ENCODE measurements at places on chromosomes 3 and 15. TPM values are rescaled to one million over a fixed set of nuclear protein-coding genes. Genes with fewer than 3 reads are reported as not detected.

GRCh38 chr15:92920595-92921161 is 20.6 kb downstream of the CHD2 start:
- DNase-seq, result peak; percentile 41

GRCh38 chr3:103499132-103499900 is 1064.5 kb downstream of the ZPLD1 start:
- DNase-seq, result peak; percentile 49

GRCh38 chr3:197031315-197032285 is 2.0 kb upstream of the MELTF start:
- peak; percentile 97 for DNase-seq

DNA sequence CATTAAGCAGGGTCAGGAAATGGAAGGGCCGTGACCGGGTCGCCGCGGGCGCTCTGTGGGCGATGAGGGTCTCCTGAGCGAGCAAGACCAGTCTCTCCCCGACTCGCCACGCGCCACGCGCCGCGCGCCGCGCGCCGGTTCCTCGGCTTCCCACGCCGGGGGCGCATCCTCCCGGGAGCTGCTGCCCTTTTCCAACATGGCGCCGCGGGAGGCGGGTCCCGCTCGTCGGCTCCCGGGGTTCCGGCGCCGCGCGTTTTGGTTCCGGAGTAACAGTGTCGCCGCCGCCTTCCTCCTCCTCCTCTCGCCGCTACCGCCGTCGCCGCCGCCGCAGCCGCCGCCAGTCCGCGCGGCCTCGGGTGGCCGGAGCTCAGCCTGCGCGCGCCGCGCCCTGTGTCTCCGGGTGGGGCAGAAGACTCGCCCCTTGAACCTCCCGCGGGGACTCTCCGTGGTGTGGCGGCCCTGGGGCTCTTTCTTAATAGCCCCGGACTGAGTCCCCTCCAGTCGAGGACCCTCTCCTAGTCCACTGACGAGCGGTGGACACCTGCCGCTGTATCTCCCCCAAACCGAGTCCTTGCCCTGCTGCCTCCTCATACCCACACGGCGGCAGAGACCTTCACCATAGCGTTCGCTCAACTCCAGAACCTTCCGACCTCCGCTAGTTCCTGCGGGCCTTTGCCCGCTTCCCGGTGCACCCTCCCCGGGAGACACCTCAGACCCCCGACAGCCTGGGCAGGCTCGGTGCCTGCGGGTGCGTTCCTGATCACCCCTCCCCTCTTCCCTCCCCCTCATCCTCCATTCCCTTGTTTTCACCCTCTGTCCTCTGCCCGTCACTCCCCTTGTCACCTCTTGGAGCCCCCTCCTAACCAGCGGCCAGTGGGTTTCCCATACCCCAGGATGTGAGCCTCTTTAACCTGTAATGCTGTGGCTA is at the start of gene MAP2K5:
TSS of gene MAP2K5 (plus strand) at position 284 of the 928 bp plus-strand sequence. CDS start at position 917, 633 bp downstream.
- peak; percentile 86 for DNase-seq

DNA sequence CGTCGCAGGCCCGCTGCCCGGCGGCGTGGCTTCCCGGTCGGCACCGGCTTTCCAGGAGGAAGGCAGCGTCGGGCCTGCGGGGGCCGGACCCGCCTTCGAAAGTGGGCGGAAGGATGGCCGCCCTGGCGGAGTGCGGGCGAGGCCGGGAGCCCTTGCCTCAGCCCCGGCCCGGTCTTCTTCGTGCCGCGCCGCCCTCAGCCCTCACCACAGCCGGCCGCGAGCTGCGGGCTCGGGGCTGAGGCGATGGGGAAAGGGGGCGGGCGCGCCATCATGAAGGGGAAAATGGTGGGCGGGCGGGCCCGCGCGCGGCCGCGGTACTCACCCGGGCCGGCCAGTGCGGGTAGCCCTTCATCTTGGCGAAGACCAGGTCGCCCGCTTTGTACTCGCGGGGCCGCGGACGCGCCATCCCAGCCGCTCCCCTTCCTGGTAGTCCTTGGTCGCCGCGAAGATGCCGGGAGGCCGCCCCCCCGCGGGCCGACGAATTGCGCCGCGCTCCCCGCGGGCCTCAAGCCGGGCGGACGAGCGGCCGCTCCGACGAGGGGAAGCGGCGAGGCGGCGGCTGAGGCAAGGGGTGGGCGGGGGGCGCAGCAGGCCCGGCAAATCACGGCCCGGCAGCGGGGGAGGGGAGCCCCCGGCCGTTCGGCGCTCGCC is 489 bp downstream of the HDGFL3 start:
- peak; percentile 42 for DNase-seq

DNA sequence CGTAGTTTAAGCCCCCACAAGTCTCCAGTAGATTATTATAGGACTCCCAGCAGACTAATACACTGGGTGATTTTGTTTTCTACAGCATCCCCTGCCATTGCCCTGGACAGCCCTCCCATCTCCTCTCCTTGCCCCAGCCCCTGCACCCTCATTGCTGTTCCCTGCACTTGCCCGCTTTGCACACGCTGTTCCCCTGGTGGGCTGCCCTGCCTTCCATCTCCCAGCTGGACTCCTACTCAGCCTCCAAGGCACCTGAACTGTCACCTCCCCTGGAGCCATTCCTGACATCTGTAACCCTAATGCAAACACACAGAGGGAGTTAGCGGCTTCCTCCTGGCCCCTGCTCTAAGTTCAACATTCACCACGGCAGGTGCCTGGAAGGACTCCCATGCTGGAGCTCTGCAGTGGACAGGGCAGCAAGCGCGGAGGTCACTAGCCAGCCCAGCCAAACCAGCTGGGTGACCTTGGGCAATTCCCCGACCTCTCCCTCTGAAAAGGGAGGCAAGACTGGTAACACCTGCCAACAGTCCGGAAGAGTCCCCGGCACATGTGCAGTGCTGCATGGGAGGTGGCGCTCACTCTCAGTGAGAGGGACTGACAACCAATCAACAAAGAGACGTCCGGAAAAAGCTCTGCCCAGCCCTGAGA is 38.8 kb upstream of the IQSEC1 start:
- no peak for DNase-seq

DNA sequence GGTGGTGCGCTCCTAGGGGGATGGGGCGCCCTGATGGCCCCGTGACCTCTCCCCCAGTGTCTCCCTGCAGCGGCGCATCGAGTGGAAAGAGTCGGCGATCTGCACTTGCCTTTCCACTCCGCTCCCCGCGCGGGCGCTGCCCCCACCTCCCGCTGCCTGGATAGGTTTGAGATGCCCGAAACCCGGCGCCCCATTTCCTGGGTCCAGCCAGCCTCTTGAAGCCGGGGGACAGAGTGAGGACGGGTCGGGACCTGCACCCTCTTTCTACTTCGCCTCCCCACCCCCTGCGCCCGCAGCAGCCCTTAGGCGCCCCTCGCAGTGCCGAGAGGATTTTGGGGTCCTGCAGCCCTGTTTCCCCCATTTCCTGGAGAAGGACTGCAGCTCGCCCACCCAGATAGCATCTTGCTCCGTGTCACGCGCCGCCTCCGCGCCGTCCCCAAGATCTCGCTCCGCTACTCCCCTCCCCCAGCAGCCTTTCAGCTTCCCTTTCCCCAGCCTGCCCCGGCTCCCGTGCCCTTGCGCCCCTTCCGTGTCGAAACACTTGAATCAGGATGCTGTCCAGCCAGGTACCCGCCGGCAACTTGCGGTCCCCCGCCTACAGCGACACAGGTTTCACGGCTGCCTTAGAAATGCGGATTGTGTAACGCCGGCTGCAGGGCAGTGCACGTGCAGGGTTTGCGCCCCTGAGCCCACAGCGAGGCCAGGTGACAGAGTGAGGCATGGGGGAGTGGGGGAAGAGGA is 519 bp downstream of the ABHD6 start:
- DNase-seq, result peak; percentile 49

- DNase-seq, result no peak
Observed at GRCh38 chr3:27160146-27160545, 209.0 kb downstream of the NEK10 start.

- peak; percentile 90 for DNase-seq
Observed at GRCh38 chr3:124887177-124887931, at the start of gene ITGB5. ITGB5 (minus strand) TSS chr3:124887365; CDS start chr3:124887000, 365 bp downstream.

DNA sequence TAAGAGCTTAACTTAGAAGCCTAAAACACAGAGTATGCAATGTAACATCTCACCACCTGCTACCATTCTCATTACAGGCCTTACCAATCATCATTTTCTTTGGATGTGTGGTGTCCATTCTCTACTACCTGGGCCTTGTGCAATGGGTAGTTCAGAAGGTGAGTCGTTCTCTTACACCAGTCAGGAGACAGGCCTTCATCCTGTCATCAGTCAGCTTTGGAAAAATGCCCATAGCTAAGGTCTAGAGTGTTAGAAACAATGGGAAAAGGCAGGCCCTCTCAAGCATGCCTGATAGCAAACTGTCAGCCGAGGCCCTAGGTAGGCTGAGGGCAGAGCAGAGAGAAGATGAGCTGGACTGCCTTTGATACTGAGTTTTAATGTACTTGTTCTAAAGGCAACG is 13.5 kb downstream of the SLC28A2 start:
- DNase-seq, result no peak

DNA sequence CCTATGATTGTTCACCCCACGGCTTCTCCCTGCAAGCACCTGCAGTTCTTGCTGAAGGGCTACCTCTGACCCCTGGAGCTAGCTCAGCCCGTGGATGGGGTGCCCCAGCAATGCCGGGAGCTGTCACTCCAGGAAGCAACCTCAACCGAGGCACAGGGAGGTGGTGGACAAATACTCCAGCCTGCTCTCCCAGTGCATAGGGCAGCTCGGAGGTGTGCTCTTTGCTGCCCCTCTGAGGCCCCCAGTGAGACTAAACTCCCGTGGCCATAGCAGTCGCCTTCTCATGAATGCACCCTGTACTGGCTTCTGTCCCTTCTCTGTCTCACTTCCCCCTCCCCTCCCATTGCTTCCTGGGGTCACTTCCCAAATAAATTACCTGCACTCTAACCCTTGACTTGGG is 48.5 kb downstream of the LINGO1 start:
- no peak for DNase-seq

- peak; percentile 66 for DNase-seq
Observed at GRCh38 chr15:57215326-57215725, 161.0 kb upstream of the CGNL1 start.

FGF7 gene
- 32.7 TPM for total RNA-seq

PTX3 gene
- total RNA-seq, result 33.0 TPM

ASB14 gene
- 0.24 TPM for total RNA-seq

SMCO1 gene
- total RNA-seq, result not detected

SLC22A14 gene
- total RNA-seq, result 0.96 TPM

Measured in umbilical cord (tissue), 2 donors.